ENCODE measurements at places on chromosomes 2 and 18. TPM values are rescaled to one million over a fixed set of nuclear protein-coding genes. Genes with fewer than 3 reads are reported as not detected.
A peak's percentile ranks its signal among the peaks of the same experiment; 100 is the strongest.

Gene GPC1
- polyA plus RNA-seq = 18.4 TPM

DNA sequence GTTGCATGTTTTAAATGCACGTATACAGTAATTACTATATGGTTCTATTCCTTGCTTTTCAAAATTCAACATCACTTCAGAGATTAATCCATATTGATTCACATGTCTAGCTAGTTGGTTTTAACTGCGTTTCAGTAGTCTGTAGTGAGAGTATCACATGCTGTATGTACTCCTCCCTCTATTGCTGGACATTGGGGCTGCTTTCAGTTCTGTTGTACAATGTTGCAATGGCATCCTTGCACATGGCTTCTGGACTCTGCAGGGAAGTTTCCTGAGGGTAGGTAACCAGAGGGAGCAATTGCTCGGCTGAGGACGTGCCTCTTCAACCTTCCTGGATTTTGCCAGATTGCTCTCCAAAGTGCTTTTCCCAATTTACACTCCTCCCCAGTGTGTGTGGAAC, 10.7 kb upstream of the HPCAL1 start:
- DNase-seq = no peak

DNA sequence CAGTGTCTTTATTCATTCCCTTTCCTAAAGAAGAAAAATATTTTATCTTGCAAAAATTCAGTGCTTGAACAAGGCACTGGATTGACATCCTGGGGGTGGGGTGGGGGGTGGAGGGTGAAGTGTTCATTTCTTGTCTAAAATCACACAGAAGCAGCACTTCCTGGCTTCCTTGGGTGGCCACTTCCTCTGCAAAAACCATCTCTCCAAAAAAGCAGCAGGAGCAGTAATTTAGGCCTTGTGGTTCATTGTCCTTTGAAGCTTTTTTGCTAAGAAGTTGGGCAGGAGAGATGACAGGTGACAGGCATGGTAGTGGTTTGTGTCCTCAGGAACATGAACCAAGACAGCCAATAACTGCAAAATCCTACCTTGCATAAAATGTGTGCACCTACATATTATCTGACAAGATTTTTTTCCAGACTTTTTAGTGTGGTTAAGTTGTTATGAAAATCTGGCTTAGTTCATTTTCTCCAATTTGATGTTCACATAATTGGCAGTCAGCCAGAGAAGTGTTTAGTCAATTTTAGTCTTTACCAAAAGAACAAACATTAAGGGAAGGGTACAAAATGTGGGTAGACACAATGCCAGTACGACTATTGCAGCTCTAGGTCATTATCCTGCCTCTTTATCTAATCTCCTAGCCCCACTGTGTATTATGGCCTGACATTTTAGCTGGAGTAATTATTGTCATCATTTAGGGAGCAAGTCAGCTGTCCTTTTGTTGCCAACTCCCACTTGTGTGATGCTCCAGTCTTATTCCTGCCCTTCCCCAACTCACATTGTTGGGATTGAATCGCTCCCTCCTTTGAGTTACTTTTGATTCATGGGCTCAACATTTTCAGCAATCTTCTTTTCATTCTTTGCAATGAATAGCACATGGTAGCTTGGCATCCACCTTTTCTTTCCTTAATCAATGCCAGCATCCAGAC, 177.2 kb downstream of the MYO3B start:
- DNase-seq = no peak

Gene RESP18
- polyA plus RNA-seq = not detected

DNA sequence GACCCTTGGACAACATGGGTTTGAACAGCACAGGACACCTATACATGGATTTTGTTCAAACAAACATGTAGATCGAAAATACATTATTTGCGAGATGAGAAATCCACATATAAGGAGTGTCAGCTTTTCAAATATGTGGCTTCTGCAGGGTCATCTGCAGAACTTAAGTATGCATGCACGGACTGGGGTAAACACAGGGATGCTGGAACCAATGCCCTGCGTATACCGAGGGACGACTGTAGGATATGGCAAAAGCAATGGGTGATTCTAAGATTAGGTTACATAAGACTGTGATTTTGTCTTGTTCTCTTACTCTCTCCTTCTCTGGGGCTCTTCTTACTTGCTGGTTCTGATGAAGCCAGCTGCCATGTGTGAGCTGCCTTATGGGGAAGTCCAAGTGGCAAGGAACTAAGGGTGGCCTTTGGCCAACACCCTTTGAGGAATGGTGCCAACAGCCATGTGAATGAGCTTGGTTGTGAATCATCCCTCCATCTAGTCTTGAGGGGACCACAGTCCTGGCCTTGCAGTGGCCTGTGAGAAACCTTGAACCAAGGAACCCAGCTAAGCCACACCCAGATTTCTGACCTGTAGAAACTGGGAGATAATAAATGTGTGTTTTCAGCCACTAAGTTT, 66.5 kb downstream of the EVA1A start:
- DNase-seq = no peak

- DNase-seq = no peak
Measured at GRCh38 chr2:207599636-207600035, 25.6 kb downstream of the METTL21A start.

DNA sequence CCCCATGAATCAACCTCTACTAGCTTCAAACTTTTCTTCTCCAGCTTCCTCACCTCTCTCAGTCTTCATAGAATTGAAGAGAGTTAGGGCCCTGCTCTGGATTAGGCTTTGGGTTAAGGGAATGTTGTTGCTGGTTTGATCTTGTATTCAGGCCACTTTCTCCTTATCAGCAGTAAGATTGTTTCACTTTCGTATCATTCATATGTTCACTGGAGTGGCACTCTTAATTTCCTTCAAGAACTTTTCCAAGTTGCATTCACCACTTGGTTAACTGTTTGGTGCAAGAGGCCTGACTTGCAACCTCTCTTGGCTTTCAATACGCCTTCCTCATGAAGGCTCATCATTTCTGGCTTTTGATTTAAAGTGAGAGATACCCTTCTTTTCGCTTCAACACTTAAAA, 22.8 kb downstream of the OXER1 start:
- DNase-seq = no peak

- peak; percentile 5 for DNase-seq
Measured at GRCh38 chr2:73907840-73908452, 15.1 kb downstream of the ACTG2 start.

DNA sequence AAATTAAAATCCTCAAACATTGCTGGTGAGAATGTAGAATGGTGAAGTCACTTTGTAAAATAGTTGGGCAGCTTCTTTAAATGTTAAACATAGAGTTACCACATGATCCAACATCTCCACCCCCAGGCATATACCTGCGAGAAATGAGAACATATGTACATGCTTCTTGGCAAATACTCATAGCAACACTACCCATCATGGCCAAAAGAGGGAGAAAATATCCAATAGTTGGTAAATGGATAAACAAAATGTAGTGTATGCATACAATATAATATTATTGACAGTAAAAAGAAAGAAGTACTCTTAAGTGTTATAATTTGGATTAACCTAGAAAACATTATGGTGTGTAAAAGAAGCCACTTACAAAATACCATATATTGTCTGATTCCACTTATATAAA, 185.9 kb downstream of the CDH7 start:
- DNase-seq = no peak

Gene MC5R
- not detected for polyA plus RNA-seq

Gene CCDC178
- 4.6 TPM for polyA plus RNA-seq

Gene IL1A
- polyA plus RNA-seq = not detected

GRCh38 chr2:233245406-233245805, 6.1 kb upstream of the ATG16L1 start:
- peak; percentile 14 for DNase-seq

DNA sequence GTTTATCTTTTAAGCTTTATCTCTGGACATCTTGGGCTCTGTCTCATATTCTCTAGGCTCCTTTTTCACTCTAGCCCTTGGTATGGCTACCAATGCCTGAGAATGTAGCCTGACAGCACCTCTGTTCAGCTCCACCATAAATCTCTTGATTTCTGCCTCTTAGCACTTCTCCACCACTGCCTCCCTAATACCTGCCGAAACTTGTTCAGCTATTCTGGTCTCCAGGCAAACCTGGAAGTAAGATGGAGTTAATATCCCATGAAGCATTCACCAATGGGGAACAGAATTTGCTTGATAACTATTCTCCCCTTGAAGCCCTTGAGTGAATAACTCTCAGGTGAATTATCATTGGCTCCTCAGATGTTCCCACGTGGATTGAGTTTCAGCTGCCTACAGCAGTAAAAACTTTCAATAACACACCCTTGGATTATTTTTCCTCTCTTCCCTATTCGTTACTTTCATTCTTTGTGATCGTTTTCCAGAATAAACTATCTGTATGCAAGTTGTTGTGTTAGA, 145.6 kb downstream of the EVA1A start:
- peak; percentile 51 for DNase-seq

DNA sequence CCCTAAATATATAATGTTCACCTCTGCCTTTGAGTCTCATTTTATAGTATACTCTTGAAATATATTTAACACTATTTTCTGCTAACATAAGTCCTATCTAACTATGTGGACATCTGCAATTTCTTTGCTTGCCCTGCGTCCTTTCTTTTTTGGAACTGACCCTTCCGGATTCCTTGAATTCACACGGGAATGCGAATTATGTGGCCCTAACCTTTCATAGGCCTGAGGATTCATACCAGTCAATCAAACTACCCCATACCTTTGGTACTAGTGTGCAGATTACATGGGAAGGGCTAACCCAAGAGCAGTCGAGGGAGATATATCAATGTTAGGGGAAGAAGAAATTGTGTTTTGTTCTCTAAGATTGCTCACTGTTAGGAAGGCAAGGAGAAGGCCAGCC, 56.4 kb downstream of the NRXN1 start:
- DNase-seq = no peak

Gene MAB21L4
- 28.5 TPM for polyA plus RNA-seq

GRCh38 chr2:121480826-121481225, 49.9 kb upstream of the RNU4ATAC start:
- DNase-seq = peak; percentile 17

DNA sequence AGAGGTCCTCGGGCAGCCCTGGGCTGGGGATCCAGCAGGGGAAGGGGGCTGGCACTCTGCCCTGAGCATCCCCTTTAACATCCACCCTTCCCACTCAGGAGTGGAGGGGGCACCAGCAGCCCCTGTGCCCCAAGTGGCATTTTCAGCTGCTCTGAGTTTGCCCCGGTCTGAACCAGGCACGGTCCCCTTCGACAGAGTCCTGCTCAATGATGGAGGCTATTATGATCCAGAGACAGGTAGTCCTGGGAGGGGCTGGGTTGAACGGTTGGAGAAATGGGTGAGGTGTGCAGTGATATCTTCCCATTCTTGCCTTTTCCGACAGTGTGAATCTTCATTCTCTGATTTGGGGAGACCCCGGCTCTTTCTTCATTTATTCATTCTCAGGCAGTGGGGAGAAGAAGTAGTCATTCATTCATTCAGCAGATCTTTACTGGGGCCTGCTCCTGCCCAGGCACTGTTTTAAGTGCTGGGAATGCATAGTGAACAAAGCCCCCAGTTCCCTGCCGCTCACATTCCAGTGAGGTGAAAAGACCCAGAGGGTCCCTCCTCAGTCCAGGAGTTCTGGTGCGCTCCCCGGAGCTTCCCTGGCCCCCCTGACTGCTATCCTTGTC, 1.4 kb upstream of the KHK start:
- DNase-seq = no peak

DNA sequence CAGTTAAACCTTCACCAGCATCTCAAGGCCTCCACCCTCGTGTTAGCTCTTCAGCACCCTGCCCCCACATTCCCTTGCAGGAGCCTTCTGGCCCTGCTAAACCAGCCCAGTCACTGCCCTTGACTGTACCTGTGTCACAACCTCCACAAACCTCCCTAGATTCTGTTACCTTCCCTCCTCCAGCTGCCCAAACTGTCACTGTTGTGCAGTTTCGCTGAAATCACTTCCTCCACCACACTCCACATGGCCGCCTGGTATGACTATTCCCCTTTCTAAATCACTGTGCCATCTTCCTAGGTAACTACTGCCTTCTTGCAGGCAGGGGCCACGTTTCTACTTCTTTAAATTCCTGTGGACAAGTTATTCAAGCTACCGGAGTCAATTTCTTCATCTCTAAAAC, 160.2 kb downstream of the GALNT14 start:
- DNase-seq = peak; percentile 43

GRCh38 chr2:233165895-233166661, 85.4 kb upstream of the ATG16L1 start:
- DNase-seq = peak; percentile 58

DNA sequence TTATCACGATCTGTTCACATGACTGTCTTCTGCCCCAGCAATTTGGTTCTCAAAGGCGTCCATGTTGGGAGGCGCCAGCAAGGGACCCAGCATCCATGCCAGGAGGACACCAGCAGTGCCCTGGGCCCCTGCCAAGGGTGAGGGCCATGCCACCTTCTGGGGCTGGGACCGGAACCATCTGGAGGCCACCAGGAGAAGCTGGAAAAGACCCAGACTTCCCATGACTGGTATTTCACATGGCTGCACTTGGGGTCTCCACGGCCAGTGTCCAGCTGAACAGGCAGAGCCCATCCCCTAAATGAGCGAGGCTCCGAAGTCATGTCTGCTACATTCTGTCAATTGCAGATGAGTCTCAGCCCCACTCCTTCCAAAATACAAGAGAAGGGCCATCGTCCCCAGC, 306.8 kb upstream of the HS6ST1 start:
- no peak for DNase-seq

DNA sequence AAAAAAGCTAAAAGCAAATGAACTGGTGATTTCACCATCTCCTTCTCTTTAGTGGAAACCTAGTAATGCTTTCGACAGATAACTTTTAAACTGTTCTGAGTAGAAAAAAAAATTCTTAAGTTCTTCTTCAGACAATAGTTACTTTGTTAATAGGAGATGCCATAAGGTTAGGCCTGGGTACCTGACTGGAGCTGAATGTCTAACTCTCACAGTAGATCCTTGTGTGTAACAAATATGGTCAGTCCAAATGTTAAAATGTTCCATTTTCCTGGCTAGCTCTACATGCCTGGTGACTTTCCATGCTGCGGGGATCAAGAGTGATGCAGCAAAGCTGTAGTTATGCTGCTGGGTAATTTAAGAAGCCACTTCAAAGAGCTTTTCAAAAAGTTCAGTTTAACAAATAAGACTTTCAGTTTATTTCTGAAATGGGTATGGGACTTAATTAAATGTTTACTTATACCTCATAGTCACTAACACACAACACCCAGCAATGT, 264.0 kb upstream of the SESTD1 start:
- DNase-seq = no peak

GRCh38 chr2:219252900-219253752, at the start of gene TUBA4B:
Gene TUBA4B, plus strand, starts transcription at chr2:219253243. Its CDS starts 165 bp downstream, at chr2:219253408.
- peak; percentile 85 for DNase-seq

DNA sequence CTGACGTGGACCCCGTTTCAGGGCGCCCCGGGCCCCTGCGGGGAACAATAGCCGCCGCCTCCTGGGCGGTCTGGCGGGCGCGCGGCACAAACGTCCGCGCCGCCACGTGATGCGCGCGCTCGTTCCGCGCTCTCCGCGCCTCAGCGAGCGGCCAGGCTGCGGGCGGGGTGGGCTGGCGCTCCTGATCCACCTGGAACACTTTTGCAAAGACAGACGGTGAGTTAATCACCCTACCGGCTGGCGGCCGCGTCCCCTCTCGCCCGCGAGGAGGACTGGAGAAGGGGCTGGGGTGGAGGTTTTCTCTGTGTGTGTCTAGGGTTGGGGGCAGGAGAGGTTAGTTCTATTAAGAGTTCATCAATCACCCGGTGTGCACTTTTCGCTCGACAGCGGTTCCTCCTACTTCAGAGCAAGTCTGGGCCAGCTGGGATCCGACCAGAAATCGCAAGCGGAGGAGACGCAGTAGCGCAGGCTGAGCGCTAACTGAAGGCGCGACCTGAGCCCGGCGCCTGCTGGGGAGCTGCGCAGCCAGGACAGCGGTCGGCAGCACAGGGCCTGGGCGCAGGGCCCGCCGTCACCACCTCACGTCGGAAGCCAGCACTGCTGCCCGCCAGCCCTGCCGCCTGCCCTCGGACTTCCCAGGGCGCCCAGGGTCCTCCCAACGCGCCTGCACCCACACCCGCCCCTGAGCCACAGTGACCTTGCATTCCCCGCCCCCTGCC, 10.3 kb upstream of the HOXD1 start:
- peak; percentile 88 for DNase-seq

Data from kidney (tissue), 22 donors.